ENCODE measurements at places on chromosomes 1 and 21.

DNA sequence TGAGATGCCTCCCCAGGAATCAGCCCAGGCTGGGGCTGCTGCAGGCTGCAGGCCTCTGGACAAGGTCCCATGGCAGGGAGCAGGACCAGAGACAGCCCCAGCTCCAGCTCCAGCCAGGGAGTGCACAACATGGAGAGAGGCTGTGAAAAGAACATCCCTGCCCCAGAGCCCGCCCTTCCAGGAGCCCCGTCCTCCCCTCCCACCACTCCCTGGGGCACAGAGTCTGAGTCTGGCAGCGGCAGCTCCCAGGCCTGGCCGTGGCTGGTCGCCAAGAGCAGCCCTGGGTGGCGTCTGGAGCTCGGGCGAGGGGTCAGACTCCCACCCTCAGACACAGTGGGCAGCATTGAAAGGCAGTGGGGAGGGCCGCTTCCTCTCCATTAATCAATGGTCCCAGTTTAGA, 37.8 kb downstream of the MEGF6 start:
- no peak for DNase-seq

GRCh38 chr1:39825432-39825941, 36.8 kb upstream of the BMP8B start:
- DNase-seq: no peak

DNA sequence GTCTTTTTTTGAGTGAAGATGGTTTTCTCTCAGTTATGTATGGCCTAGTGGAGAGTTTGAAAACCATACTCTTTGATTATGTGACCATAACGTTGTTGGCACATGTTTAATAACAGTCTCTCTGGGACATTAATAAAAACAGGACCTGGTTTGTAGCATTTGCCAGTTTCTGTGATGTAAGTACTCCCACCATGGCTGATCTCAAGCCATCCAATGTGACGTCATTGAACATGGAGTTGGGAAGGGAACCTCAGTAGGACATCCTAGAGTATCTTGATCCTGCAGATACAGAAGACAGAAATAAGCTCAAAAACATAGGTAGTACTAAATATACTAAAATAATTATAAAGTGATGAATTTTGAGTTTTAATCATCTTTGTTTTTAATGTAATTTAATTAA, 107.0 kb downstream of the ACTL8 start:
- no peak for DNase-seq

GRCh38 chr1:169031566-169032224, 74.8 kb upstream of the ATP1B1 start:
- no peak for DNase-seq

DNA sequence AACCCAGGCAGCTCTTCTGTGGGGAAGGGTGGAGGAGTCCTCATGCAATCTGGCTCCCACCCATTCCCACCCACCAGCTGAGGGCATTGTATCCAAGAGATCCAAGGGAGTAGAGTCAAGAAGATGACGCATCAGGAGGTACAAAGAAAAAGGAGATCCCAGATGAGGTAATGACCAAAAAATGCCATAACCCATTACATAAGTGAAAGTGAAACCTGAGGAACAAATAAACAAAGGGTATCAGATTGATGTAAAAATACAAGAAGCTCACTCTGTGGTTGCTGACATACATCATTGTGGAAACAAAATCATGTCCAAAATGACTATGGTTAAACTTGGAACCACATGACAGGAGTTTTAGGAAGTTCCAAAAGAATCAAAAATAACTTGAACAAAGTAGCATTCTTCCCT, 42.5 kb downstream of the CCN1 start:
- peak; percentile 57 for DNase-seq

DNA sequence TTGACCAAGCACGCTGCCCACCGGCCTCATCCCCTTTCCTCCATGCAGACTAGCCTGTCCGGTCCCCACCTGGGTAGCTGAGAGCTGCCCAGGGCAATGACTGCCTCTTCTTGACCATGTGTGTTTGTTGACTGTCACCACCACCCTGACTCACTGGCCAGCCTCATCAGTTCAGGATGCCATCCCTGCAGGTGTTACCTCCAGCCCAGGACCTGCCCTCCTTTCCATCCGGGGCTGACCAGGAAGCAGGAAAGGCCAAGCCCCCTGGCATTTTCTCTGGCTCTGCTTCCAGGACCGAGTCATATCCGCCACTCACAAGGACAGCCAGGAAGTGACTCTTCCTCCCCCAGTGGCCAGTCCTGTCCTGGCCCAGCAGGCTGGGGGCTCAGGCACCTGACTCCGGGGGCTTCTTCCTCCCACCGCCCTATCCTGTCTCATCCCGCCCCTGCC, 17.1 kb downstream of the EPHA2 start:
- DNase-seq: no peak

DNA sequence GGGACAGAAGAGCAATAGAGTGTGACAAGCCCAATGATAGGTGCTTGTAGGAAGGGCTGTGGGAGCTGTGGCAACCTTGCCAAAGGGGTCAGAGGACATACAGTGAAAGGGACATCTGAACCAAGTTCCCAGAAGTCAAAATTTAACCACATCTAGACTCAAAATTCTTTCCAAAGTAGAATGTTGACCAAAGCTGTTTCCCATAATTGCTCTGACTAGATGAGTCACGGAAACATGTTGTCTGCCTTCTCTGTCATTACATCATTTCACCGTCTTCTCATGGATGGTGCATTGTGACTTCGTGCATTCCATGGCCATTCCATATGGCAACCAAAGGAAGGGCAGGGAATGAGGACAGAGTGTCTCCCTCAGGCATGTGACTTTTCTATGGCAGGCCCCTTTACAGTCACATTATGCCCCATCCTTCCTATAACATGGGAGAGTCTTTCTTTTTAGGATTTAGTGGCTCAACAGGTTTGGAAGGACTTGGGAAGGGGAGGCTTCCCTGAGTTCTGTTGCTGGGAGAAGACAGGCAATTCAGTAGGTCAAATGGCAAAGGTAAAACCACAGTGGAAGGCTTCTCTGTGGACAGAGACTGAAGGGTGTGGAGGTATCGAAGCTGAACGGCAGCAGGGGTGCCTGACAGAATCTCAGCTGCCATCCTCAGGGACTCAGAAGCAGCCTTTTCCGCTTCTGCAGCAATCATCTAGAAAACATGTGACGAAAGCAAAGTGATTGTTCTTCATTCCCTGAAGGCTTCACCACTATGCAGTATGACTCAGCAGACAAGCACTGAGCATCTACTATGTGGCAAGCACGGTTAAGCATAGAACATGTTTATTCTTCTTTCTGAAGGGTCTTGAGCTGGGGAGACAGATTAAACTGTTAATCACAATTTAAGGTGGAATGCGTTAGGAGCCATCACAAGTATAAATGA, 24.7 kb downstream of the NPHS2 start:
- DNase-seq: peak; percentile 74

DNA sequence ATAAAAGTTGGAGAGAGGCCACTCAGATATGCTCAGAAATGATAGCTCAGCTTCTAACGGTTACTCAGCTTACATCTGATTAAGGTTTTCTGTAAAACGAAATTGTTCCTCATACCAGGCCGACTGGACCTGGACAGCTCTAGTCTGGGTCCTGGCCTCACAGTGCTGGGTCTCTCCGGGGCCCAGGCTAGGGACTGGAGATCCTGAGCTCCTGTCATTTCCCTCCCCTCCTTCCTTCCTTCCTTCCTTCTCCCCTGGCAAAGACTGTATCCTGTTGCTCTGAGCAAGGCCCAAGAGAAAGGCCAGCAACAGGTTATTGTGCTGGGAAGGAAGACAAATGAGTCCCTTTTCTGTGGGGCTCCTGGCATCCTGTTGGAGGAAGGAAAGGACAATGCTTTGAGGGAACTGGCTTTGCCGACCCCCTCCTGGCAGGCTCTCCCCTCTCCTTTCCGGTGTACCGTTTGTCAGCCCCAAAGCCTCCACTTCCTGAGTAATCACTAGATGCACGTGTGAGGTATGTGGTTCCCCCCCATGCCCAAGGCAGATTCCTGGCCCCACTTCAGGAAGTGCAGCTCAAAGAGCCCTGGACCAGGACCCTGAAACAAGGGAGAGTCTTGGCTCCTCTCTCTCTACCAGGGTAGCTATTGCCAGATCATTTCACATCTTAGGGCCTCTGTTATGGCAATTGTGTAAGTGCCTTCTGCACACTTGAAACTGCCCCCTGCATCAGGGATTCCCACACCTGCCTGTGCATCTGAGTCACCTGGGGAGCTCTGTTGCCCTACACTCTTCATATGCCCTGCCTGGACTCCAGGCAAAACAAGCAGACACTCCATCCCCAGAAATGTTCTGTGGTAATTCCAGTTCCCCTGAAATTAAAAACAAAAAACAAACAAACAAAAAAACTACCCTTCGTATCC, 212.7 kb upstream of the FGGY start:
- DNase-seq: no peak

DNA sequence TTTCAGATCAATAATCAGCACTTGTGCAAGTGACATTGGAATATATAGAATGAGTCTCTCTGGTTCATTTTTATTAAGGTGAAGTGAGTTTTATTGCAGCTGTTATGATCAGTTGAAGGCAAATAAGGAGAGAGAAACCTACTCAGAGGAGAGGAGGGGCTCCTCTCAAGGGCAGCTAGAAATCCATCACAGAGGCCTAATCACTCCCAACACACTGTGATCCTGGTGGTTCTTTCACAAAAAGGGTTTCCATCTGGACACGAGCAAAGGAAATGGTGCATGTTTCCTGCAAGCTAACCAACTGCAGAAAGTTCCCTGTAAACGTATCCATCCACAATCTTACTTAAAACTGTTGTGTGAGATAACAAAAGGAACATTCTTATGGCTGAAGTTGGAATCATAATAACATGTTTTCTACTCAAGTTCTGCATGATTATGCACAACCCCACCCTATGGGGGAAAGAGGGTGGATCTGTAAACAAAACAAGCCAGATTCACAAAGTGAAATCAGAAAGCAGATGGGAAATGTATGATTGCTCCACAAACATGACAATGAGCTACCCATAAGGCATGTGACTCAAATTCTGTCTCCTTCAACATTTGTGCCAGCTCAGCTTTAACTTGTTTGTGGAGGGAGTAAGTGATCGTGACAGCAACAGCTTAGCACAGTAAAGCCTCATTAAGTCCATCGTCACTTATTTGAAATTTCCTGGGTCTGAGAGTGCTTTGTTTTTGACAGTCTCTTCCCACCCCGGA, 141.2 kb upstream of the ST6GALNAC5 start:
- DNase-seq: no peak

- peak; percentile 94 for DNase-seq
Observed at GRCh38 chr1:199272628-199273086, 633.8 kb downstream of the PTPRC start.

- DNase-seq: no peak
Observed at GRCh38 chr1:153705484-153705883, 22.4 kb upstream of the INTS3 start.

GRCh38 chr21:23853796-23854379, 1753.4 kb downstream of the MRPL39 start:
- no peak for DNase-seq

DNA sequence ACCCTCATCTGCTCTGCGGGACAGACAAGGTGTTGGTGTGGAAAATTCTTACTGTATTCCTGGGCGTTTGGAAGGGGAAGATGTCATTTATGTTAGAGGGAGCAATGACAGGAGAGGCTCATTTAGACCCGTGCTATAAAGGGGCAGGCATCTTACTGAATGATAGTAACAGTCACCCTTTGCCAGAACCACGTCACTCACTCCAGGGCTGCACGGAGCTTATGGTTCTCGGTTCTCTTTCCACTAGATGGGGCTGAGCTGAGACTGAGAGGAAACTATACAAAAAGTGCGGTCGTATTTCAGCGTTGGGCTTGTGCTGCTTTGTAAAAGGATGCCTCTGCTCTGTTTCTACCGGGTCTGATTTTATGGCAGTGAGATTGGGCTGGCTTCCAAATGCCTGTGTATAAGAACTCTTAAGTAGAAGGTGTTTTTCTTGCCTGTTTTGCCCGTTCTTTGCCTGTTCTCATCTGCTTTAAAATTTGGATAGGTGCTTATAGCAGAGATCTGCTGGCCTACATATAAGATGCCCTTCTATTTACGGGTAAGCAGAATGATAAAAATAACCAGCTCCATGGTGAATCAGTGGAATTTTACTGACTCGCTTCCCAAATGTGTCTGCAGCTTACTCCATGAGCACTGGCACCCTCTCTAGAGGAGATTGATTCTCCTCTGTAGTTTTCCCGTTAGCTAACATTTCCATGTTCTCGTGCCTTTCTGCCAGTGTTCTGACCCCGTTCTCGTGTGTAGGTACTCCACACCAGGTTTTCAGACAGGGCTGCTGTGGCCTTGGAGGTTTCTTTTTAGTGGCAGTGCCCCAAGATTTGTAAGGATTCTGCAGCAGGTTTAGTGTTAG, 55.9 kb downstream of the MRPS6 start:
- DNase-seq: peak; percentile 73

DNA sequence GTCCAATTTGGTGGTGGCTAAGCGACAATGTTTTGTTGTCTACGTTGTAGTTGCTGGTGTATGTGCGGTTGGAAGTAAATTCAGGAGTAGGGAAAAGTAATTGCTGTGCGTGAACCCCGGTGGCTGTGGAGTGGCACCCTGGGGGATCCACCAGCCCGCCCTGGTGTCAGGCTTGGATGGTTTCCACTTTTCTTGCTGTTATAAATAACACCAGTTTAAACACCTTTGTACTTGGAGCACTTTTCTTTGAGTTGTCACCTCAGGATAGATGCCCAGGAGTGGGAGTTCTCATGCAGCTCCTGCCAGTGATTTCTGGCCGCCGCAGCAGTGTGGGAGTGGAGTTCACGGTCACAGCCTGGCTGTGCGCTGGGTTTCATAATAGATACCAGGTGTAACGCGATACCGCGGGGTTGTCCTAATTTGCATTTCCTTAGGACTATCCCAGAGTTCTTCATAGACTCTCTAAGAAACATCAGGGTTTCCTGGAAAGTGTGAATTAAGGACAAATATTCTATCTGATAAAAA, 12.8 kb upstream of the TMEM200B start:
- no peak for DNase-seq

DNA sequence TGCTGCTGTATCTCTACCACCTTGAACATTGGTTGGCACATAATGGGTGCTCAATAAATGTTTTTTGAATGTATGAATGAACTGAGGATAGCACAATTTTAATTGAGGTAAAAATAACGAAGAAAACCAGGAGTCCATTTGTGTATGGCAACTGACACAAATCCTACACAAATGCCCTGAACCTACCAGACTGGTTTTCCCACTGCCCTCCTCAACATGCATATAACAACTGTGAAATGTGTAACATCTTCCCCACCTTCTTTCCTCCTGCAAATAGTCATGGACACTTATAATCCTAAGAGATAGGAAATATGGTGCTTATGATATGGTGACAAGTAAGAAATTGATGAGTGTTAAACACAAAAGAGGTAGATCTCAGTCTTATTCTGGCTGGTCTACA, 9.9 kb upstream of the LMO4 start:
- no peak for DNase-seq

DNA sequence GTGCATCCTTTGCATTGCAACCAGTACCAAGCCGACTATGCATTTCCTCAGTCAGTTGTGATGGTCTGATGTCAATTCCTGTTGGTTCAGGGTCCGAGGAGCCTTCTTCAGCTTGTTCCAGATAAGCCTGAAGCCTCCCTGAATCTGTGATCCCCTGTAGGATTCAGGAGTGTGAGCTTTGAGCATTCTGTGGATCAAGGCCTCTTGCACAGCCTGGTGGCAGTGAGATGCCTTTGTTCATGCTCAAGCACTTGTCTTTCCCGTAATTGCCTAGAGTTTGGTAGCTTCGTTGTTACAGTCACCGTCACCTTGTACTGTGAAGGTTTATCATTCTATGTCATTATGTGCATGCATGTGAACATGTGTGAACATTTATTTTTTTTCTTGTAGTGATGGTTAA, 103.5 kb downstream of the PBX1 start:
- no peak for DNase-seq

GRCh38 chr1:228341814-228342626, 64.6 kb downstream of the TRIM11 start:
- no peak for DNase-seq

Data from foreskin keratinocyte (primary cell).